ENCODE measurements at places on chromosomes 12 and 14.
A peak's percentile ranks its signal among the peaks of the same experiment; 100 is the strongest.

DNA sequence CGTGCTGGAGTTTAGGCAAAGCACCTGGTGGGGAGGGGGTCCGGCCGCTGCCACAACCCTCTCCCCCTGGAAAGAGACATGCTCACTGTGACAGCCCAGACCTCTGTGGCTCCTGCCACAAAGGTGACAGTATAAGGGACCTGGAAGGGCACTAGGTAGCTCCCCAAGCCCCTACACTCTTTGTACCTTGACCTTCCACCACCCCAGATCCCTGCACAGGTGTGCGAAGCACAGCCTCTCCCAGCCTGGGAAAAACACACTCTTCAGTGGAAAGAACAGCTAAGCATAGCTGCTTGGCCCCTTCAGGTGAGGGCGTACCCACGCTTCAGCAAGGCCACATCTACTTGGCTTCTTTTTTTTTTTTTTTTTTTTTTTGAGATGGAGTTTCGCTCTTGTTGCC lies 4.9 kb upstream of the PLA2G1B start:
- no peak overlapping the region for H3K4me3 ChIP-seq
- H3K27me3 ChIP-seq = peaks cover 18% of the 10 kb centered on the region

GRCh38 chr14:36361210-36361853 lies 40.9 kb upstream of the MBIP start:
- peaks cover 3% of the 10 kb centered on the region for H3K27me3 ChIP-seq
- H3K4me3 ChIP-seq = no peak overlapping the region
- no peak for DNase-seq
- H3K4me1 ChIP-seq = no peaks in the 10 kb centered on the region
- H3K27ac ChIP-seq = no peak overlapping the region
- H3K36me3 ChIP-seq = no peaks in the 10 kb centered on the region

DNA sequence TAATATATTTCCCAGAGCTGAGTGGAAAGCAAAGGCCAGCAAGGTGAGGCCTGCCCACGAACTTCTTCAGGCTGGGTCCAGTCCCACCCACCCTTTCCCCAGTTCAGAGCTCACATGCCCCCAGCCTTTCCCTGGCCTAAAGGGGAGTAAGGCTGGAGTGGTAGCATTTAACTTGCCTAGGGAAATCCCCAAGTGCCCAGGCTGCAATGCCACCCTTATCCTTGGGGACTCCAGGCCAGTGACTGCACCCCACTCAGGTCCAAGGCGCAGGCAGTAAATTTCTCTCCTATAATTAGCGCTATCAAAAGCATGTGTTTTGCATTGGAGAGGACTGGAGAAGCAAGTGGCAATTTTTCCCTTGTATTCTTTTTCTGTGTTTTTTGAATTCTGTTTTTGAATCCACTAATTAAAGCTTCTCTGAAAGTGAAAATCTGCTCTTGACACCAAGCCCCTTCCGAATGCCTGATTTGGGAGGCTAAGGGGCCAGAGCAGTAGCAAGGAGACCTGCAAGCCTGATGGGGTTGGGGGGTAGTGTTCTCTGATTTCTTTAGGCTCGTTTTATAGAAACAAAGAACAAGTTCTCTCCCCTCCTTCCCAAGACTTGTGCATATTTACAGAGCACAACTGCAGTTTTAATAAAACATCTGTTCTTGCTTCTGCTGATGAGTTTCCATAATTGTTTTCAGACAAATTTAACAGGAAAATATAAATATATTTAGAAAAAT lies 3.5 kb upstream of the HOXC6 start:
- peaks cover 21% of the 10 kb centered on the region for H3K4me1 ChIP-seq
- no peaks in the 10 kb centered on the region for H3K36me3 ChIP-seq
- H3K27ac ChIP-seq = no peak overlapping the region
- peaks cover 27% of the 10 kb centered on the region for H3K27me3 ChIP-seq
- DNase-seq = no peak

DNA sequence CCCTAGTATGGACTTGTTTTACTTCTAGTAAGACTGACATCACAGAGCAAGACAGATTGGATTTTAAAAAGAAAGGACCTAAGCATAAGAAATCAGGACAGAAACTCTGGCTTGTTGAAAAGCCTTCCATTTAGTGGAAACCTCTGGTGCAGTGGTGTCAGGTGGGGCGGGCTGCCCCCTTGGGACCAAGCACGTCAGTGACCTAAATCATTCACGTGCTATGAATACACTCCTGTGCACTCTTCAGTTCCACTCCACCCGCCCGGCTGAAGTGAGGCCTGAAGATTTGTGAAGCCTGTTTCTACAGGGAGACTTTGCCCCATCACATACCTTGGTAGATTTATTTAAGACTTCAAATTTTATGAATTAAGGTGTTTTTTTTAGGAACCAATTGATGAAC lies 58.2 kb upstream of the STRN3 start:
- no peak overlapping the region for H3K27ac ChIP-seq
- peaks cover 36% of the 10 kb centered on the region for H3K36me3 ChIP-seq
- H3K4me1 ChIP-seq = no peaks in the 10 kb centered on the region
- no peaks in the 10 kb centered on the region for H3K27me3 ChIP-seq
- H3K4me3 ChIP-seq = no peak overlapping the region

GRCh38 chr14:25055992-25056687 lies 6.2 kb upstream of the STXBP6 start:
- no peak overlapping the region for H3K4me3 ChIP-seq
- no peaks in the 10 kb centered on the region for H3K4me1 ChIP-seq
- H3K36me3 ChIP-seq = no peaks in the 10 kb centered on the region
- DNase-seq = no peak

DNA sequence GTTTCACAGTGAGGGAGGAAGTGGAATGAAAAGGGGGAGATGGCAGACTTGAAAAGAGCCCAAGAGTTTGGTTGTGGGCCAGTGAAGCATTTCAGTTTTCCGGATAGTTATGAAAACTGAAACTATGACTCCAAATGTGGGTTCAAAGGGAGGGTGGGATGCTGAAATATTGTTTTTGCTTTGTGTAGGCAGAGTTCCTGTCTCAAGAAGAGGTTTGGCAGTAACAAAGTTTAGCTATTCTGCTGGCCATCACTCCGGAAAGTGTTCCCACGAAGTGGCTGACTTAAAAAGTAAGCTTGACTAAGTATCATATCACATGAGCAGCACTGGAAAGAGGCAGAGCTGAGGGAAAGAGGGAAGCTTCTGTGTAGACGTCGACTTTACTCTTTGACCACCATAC lies 85.2 kb downstream of the CAND1 start:
- DNase-seq = no peak
- H3K4me1 ChIP-seq = peaks cover 12% of the 10 kb centered on the region
- H3K4me3 ChIP-seq = no peak overlapping the region
- no peaks in the 10 kb centered on the region for H3K27me3 ChIP-seq
- no peak overlapping the region for H3K27ac ChIP-seq
- no peaks in the 10 kb centered on the region for H3K36me3 ChIP-seq

- H3K27me3 ChIP-seq = no peaks in the 10 kb centered on the region
- H3K27ac ChIP-seq = no peak overlapping the region
- peaks cover 9% of the 10 kb centered on the region for H3K36me3 ChIP-seq
- H3K4me3 ChIP-seq = no peak overlapping the region
Measured at GRCh38 chr12:26571560-26571959, 261.4 kb downstream of the ITPR2 start.

- H3K27ac ChIP-seq = no peak overlapping the region
- no peak for DNase-seq
- no peaks in the 10 kb centered on the region for H3K27me3 ChIP-seq
- no peaks in the 10 kb centered on the region for H3K4me1 ChIP-seq
- no peak overlapping the region for H3K4me3 ChIP-seq
Measured at GRCh38 chr14:100820957-100821356, 5.0 kb upstream of the MEG3 start.

GRCh38 chr12:41993283-41993682 lies 151.4 kb downstream of the GXYLT1 start:
- no peak overlapping the region for H3K27ac ChIP-seq
- no peak for DNase-seq
- H3K27me3 ChIP-seq = no peaks in the 10 kb centered on the region
- no peaks in the 10 kb centered on the region for H3K36me3 ChIP-seq
- H3K4me3 ChIP-seq = no peak overlapping the region
- no peaks in the 10 kb centered on the region for H3K4me1 ChIP-seq

- H3K4me3 ChIP-seq = no peak overlapping the region
- no peak for DNase-seq
- no peaks in the 10 kb centered on the region for H3K4me1 ChIP-seq
Measured at GRCh38 chr14:73239393-73240241, 2.3 kb downstream of the PAPLN start.

DNA sequence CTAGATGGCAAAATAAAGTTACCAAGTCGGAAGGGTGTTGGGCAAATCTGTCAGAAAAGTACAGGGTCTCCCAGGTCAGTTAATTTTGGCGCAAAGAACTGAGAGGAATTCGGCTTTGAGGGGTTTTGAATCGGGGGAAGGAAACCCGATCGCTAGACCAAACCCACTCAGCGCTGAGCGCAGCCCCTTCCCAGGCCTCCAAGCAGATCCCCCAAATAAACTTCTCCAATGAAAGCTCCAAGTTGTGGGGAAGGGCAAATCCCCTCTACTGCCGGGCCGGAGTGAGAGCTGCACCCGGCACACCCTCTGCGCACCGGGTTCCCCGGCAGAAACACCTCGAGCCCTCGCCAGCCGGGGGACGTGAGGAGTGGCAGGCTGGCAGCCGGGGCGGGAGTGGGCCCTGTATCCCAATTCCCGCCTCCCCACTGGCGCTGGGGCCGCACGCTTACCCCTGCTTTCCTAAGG lies 441 bp downstream of the E2F7 start:
- no peaks in the 10 kb centered on the region for H3K36me3 ChIP-seq
- no peaks in the 10 kb centered on the region for H3K27me3 ChIP-seq
- H3K4me3 ChIP-seq = peak overlapping the region; percentile 66

DNA sequence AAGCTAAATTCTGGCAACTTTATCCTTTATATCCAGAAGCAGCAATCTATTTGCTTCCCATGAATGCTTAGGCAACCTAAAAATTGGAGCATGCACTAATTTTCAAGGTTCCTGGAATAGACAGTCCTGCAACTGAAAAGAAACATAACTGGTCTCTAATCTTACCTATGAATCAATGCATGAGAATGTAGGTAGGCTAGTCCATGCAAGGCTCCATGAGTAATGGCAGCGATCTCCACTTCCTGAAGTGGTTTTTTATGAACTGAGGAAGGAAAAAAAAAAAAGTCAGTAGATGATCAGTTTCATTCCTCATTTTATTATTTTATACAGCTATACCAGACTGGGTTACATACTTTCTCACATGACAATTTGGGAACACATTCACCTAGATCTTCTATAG lies 102.0 kb downstream of the PEBP1 start:
- no peaks in the 10 kb centered on the region for H3K36me3 ChIP-seq
- H3K4me3 ChIP-seq = no peak overlapping the region
- no peak overlapping the region for H3K27ac ChIP-seq
- H3K4me1 ChIP-seq = no peaks in the 10 kb centered on the region

GRCh38 chr12:110916295-110916875 lies 4.0 kb downstream of the MYL2 start:
- H3K36me3 ChIP-seq = no peaks in the 10 kb centered on the region
- H3K27me3 ChIP-seq = no peaks in the 10 kb centered on the region
- DNase-seq = no peak
- H3K4me3 ChIP-seq = no peak overlapping the region
- H3K4me1 ChIP-seq = no peaks in the 10 kb centered on the region
- H3K27ac ChIP-seq = no peak overlapping the region

- H3K27me3 ChIP-seq = peaks cover 1% of the 10 kb centered on the region
- peaks cover 4% of the 10 kb centered on the region for H3K4me1 ChIP-seq
- no peak overlapping the region for H3K27ac ChIP-seq
- no peak for DNase-seq
- no peaks in the 10 kb centered on the region for H3K36me3 ChIP-seq
Measured at GRCh38 chr12:46152456-46152855, 116.4 kb downstream of the SLC38A1 start.

GRCh38 chr14:69036757-69037506 lies 57.8 kb upstream of the ACTN1 start:
- H3K27me3 ChIP-seq = no peaks in the 10 kb centered on the region
- H3K4me1 ChIP-seq = no peaks in the 10 kb centered on the region
- H3K36me3 ChIP-seq = no peaks in the 10 kb centered on the region
- no peak for DNase-seq
- no peak overlapping the region for H3K4me3 ChIP-seq

- no peak for DNase-seq
- no peaks in the 10 kb centered on the region for H3K4me1 ChIP-seq
- no peak overlapping the region for H3K4me3 ChIP-seq
- H3K36me3 ChIP-seq = peaks cover 2% of the 10 kb centered on the region
Measured at GRCh38 chr14:63544591-63545299, 1.6 kb upstream of the PPP2R5E start.

GRCh38 chr12:38776647-38777046 lies 128.7 kb downstream of the CPNE8 start:
- no peak overlapping the region for H3K4me3 ChIP-seq
- H3K4me1 ChIP-seq = no peaks in the 10 kb centered on the region
- no peak for DNase-seq
- no peak overlapping the region for H3K27ac ChIP-seq

DNA sequence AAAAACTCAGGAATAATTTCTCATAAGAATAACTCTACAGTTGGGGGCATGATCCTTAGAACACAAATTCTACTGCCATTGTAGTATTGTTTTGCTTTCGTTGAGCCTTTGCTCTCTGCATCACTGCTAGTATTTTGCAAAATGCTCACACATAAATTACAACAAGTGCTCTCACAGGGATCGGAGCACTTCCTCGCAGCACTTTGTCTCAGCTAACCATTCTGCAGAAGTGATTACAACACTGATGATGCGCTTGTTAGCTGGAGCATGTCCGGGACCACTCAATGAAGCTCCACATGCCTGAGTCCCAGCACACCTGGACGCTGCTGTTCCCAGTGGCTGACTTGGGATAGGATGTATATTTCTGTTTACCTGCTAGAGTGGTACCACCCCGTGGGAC lies 31.6 kb downstream of the MOAP1 start:
- H3K27ac ChIP-seq = no peak overlapping the region
- H3K27me3 ChIP-seq = peaks cover 5% of the 10 kb centered on the region
- no peaks in the 10 kb centered on the region for H3K36me3 ChIP-seq
- H3K4me3 ChIP-seq = no peak overlapping the region
- H3K4me1 ChIP-seq = no peaks in the 10 kb centered on the region
- DNase-seq = no peak

GRCh38 chr12:14402697-14403096 lies 37.2 kb downstream of the ATF7IP start:
- no peak overlapping the region for H3K4me3 ChIP-seq
- no peaks in the 10 kb centered on the region for H3K27me3 ChIP-seq
- H3K4me1 ChIP-seq = peaks cover 15% of the 10 kb centered on the region
- DNase-seq = no peak

GRCh38 chr14:51096870-51097269 lies 2.0 kb upstream of the TRIM9 start:
- H3K4me3 ChIP-seq = no peak overlapping the region
- no peak overlapping the region for H3K27ac ChIP-seq
- DNase-seq = no peak
- H3K36me3 ChIP-seq = no peaks in the 10 kb centered on the region

DNA sequence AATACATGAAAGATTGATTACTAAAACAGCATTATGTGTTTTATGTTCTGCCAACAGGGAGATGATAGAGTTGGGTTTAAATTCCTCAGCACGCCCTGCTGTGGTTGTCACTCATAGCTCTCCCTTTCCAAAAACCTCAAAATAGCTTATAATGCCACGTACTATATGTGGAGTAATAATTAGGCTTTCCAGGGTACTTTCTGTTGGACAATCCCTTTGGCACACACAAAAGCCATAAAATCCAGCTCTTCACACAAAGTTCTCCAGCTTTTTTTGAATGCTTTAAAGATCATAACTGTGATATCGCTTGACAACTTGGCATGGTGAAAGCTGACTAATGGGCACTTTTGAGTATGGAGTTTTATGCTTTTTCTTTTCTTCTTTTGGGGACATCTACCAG lies 145.3 kb upstream of the DCN start:
- H3K4me3 ChIP-seq = no peak overlapping the region
- H3K27ac ChIP-seq = no peak overlapping the region
- H3K27me3 ChIP-seq = no peaks in the 10 kb centered on the region
- no peak for DNase-seq

GRCh38 chr12:10386857-10387256 lies 3.0 kb downstream of the KLRK1 start:
- no peak for DNase-seq
- H3K4me3 ChIP-seq = peak overlapping the region; percentile 50
- H3K4me1 ChIP-seq = peaks cover 10% of the 10 kb centered on the region
- H3K27me3 ChIP-seq = no peaks in the 10 kb centered on the region
- H3K27ac ChIP-seq = peak overlapping the region; percentile 66
- no peaks in the 10 kb centered on the region for H3K36me3 ChIP-seq

Measured in T-cell (primary cell).